ENCODE measurements at places on chromosomes 16 and 17. TPM values are rescaled to one million over a fixed set of nuclear protein-coding genes. Genes with fewer than 3 reads are reported as not detected.

The ACSM5 gene
- not detected for total RNA-seq

DNA sequence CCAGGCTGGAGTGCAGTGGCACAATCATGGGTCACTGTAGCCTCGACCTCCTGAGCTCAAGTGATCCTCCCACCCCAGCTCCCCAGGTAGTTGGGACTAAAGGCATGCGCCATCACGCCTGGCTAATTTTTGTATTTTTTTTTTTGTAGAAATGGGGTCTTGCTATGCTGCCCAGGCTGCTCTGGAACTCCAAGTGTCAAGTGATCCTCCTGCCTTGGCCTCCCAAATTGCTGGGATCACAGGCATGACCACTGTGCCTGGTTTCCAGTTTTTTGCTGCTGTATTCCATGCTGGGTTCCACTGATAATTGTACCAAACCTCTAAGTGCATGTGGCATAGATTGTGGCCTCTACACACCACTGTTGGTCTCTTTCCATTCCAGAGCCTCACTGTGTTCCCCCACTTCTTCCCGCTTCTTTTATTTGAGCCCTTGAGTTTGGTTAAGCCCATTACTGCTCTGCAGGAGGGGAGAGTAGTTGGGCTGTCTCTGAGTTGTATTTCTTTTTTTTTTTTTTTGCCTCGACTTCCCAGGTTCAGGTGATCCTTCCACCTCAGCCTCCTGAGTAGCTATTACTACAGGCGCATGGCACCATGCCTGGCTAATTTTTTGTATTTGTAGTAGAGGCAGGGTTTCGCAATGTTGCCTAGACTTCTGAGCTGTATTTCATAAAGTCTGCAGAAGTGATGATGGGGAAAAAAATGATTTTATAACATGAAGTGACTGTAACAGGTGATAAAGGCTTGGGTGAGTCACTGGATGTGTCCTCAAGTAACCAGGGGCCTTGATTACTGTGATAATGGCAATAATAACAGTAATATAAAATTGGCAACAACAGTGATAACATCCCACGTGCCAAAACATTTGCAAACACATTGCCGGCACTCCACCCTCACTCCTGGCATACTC, 30.0 kb downstream of the EEF2K start:
- peaks cover 28% of the 10 kb centered on the region for H3K36me3 ChIP-seq
- H3K27ac ChIP-seq = no peak overlapping the region
- H3K4me1 ChIP-seq = peaks cover 24% of the 10 kb centered on the region
- H3K4me3 ChIP-seq = no peak overlapping the region
- no peak for DNase-seq
- H3K27me3 ChIP-seq = no peaks in the 10 kb centered on the region

The RNF151 gene
- not detected for total RNA-seq

The NFAT5 gene
- 26.1 TPM for total RNA-seq

DNA sequence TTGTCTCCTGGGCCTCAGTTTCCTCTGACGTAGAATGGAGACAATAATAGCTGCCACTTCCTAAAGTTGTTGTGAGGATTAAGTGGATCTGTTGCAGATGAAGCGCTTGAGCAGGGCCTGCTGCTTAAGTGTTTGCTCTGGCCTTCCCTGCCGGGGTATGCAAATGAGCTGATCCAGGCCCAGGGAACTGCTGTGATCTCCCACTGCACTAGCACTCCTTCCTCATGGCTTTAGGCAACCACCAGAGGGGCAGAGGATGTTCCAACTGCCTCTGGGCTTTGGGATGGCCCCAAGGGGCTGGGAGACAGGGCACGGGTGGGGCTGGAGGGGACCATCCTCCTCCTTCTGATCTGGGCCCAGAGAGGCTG, 6.2 kb downstream of the SBK1 start:
- H3K36me3 ChIP-seq = peaks cover 5% of the 10 kb centered on the region
- H3K27me3 ChIP-seq = no peaks in the 10 kb centered on the region
- H3K4me1 ChIP-seq = peaks cover 49% of the 10 kb centered on the region
- DNase-seq = no peak

The MAPK8IP3 gene
- total RNA-seq = 47.3 TPM

Data from activated naive CD8-positive, alpha-beta T cell treated with anti-CD3 and anti-CD28 coated beads for 36 hours (primary cell).